Lower lobe of right lung (tissue), 2 donors: ENCODE measurements at places on chromosomes 5 and 9. TPM values are rescaled to one million over a fixed set of nuclear protein-coding genes. Genes with fewer than 3 reads are reported as not detected.

- H3K27me3 ChIP-seq = no peaks in the 10 kb centered on the region
- no peak overlapping the region for H3K27ac ChIP-seq
- H3K4me1 ChIP-seq = no peaks in the 10 kb centered on the region
- no peaks in the 10 kb centered on the region for H3K36me3 ChIP-seq
- H3K4me3 ChIP-seq = no peak overlapping the region
These were observed 239.0 kb downstream of the FSTL4 start for GRCh38 chr5:133373121-133373870.

Gene PFN3
- total RNA-seq = not detected

DNA sequence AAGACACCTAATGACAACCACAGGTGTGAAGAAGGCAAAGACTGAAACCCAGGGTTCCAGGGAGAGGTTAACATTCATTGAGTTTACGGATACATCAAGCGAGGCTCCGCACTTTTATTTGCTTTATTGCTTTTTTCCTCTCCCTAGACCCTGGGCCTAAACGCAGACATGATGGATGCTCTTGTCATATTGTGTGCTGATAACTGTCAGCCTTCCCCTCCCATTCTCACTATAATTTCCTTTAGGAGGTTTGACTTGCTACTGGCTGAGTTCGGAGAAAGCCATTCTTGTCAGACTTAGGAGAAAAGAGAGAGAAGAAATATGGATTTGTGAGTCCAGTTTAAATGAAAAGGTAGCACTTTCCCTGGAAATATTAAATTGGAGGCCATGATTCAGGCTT, 471.6 kb downstream of the DNAH5 start:
- H3K4me1 ChIP-seq = no peaks in the 10 kb centered on the region
- H3K27ac ChIP-seq = no peak overlapping the region
- no peak overlapping the region for H3K4me3 ChIP-seq
- no peak for DNase-seq
- no peaks in the 10 kb centered on the region for H3K27me3 ChIP-seq

Gene PCDHA9
- 0.32 TPM for total RNA-seq

Gene PDCD1LG2
- total RNA-seq = 9.0 TPM

DNA sequence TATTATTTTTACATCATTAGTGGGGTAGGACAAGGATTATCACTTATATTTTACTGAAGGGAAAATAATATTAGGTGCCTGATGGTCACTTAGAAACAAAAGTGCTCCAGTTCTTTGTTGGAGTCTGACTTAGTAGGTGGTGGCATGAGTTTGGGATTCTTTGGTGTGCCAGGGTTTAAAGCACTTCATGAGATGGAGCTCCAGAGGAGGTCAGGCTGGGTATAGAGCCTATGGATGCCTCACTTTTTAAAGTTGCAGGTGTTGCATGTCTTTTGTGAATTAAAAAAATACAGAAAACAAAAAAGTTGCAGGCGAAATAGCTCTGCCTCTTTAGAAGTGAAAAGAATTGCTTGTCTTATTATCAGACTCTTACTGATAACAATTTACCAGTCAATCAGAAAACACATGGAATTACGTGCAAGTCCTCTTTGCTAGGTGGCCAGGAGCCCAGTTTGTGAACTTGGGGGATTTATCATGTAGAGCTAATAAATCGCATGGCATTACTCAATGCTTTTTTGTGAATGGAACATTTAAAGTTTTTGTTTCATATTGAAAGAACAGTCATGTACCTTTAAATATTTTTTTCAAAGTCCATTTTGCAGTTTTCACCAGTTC, 1.6 kb downstream of the ITK start:
- H3K27ac ChIP-seq = no peak overlapping the region
- DNase-seq = no peak
- H3K27me3 ChIP-seq = no peaks in the 10 kb centered on the region
- H3K36me3 ChIP-seq = no peaks in the 10 kb centered on the region

Gene TMEM215
- total RNA-seq = 0.09 TPM

DNA sequence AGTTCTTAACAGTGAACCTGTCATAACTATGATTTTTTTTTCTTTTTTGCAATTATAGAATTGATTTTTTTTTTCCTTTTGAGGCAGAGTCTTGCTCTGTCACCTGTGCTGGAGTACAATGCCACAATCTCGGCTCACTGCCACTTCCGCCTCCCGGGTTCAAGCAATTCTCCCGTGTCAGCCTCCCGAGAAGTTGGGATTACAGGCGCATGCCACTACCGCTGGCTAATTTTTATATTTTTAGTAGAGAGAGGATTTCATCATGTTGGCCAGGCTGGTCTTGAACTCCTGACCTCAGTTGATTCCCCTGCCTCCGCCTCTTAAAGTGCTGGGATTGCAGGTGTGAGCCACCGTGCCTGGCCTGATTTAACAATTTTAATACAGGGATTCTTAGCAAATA, 21.4 kb downstream of the UGCG start:
- DNase-seq = no peak
- peaks cover 5% of the 10 kb centered on the region for H3K36me3 ChIP-seq
- no peaks in the 10 kb centered on the region for H3K27me3 ChIP-seq
- H3K27ac ChIP-seq = no peak overlapping the region
- no peak overlapping the region for H3K4me3 ChIP-seq

GRCh38 chr9:129987047-129987446, 55.9 kb downstream of the FNBP1 start:
- no peak overlapping the region for H3K27ac ChIP-seq
- no peak for DNase-seq
- H3K4me3 ChIP-seq = no peak overlapping the region
- H3K27me3 ChIP-seq = no peaks in the 10 kb centered on the region
- H3K4me1 ChIP-seq = peaks cover 19% of the 10 kb centered on the region

Gene PCDHGA4
- 3.1 TPM for total RNA-seq

Gene NRG2
- total RNA-seq = 1.6 TPM

Gene ALDH1A1
- total RNA-seq = 238 TPM

DNA sequence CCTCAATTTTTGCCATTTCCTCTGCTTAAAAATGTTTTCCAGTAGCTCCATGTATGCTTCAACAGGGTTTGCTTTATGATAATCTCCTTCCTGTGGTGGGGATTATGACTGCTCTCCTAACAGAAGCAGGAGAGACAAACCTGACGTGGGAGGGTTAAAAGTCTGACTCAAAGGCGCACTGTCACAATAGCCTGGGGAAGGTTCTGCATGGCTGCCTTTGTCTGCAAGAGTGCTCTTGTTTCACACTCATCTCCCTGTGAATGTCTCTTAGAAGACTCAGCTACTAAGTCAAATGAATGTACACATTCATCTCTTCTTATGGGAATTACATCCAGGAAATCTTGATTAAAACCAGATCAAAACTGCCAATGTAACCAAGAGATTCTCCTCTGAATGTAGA, 90.9 kb upstream of the MTAP start:
- H3K27ac ChIP-seq = no peak overlapping the region
- H3K4me3 ChIP-seq = no peak overlapping the region
- H3K36me3 ChIP-seq = no peaks in the 10 kb centered on the region

- H3K4me1 ChIP-seq = peaks cover 23% of the 10 kb centered on the region
- H3K27ac ChIP-seq = no peak overlapping the region
- no peaks in the 10 kb centered on the region for H3K27me3 ChIP-seq
These were observed 4.3 kb downstream of the SH3GLB2 start for GRCh38 chr9:129023908-129024233.

Gene SHC3
- total RNA-seq = 13.2 TPM

DNA sequence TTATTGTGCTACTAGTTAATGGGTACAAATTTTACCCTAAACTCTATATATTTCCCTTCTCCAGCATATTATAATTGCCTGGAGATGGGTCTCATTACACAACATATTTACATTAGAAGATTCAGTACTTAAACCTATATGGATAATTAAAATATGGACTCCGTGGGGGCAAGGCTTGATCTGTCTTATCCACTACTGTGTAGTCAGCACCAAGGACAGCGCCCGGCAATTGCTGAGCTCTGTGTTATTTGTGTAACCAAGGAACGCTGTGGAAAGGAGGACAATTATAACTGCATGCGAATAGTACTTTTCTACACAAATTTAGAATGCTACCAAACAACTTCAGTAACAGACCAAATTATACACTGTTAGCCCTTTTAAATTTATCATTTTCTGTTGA, 77.7 kb downstream of the DNAH5 start:
- no peaks in the 10 kb centered on the region for H3K36me3 ChIP-seq
- H3K4me3 ChIP-seq = no peak overlapping the region
- H3K4me1 ChIP-seq = no peaks in the 10 kb centered on the region
- H3K27ac ChIP-seq = no peak overlapping the region

Gene ERCC8
- total RNA-seq = 10.3 TPM

- no peak overlapping the region for H3K27ac ChIP-seq
- no peaks in the 10 kb centered on the region for H3K36me3 ChIP-seq
- no peaks in the 10 kb centered on the region for H3K4me1 ChIP-seq
- H3K4me3 ChIP-seq = no peak overlapping the region
- H3K27me3 ChIP-seq = no peaks in the 10 kb centered on the region
- DNase-seq = no peak
These were observed 307.2 kb downstream of the MTRR start for GRCh38 chr5:8176101-8176693.

DNA sequence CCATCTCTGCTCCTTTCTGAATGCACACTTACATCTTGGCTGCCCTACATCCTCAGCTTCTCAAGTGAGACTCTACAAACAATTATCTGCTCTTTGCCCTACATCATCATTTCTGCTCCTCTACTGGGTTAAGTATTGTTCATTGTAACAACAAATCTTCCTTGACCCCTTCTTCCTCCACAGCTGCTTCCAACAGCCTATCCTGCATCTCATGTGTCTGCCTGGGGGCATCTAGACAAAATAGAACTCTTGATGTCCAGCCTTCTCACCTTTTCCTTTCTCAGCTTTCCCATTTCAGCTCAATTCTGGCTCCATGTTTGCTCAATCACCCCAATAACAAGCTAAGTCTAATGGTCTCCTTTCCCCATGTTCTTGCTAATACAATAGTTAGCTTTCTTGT, 509.8 kb downstream of the DIRAS2 start:
- no peaks in the 10 kb centered on the region for H3K4me1 ChIP-seq
- no peaks in the 10 kb centered on the region for H3K36me3 ChIP-seq

Gene PCDHB8
- 2.6 TPM for total RNA-seq

DNA sequence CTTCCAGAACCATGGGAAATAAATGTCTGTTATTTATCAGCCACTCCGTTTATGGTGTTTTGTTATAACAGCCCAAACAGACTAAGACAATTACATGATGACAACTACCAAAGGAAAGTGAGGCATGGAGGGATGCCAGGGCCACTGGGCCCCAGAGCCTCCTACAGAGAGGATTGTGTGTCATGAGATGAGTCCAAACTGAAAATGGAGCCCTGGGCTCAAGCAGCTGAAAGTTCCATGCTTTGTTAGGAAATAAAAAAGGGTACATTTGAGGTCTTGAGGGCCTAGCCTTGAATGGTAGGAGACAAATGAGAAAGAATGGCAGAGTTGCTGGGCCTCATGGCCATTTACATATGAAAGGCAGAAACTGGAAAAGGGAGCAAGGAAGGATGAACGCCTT, 586.5 kb downstream of the CETN3 start:
- H3K27me3 ChIP-seq = no peaks in the 10 kb centered on the region
- no peak overlapping the region for H3K4me3 ChIP-seq
- H3K27ac ChIP-seq = no peak overlapping the region
- DNase-seq = no peak
- no peaks in the 10 kb centered on the region for H3K4me1 ChIP-seq

DNA sequence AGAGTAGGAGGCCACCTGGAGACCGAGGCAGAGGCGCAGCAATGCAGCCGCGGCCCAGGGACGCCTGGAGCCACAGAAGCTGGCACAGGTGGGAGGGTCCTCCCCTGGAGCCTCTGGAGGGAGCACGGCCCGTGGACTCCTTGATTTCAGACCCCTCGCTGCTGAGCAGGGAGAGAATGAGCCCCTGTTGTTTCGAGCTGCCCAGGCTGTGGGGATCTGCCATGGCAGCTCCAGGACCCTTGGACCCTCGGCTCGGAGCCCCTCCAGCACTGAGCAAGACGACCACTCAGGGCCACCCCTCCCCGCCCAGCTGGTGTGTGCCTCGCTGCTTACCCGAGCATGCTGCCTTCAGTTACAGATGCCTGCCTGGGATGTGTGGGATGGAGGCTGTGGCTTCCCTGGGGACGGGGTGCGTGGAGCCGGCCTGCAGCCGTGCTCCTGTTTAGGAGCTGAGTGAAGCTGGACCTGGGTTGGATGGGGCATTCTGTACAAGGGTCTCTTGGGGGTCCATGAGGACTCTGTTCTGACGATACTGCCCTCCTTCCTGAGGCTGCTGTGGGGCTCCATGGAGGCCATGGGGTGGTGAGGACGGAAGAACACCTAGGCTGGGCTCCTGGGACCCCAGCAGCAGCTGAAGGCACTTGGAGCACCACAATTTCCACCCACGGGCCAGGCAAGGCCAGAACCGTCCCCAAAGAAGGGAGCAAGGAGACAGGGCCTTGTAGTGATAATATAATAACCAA, 115.1 kb upstream of the LPCAT1 start:
- no peaks in the 10 kb centered on the region for H3K36me3 ChIP-seq
- H3K27me3 ChIP-seq = peaks cover 18% of the 10 kb centered on the region
- H3K4me3 ChIP-seq = no peak overlapping the region

Gene ANXA2R
- 4.4 TPM for total RNA-seq

GRCh38 chr5:67166460-67167285, 29.9 kb downstream of the CD180 start:
- no peaks in the 10 kb centered on the region for H3K27me3 ChIP-seq
- peaks cover 7% of the 10 kb centered on the region for H3K4me1 ChIP-seq

Gene WNT8A
- total RNA-seq = not detected

DNA sequence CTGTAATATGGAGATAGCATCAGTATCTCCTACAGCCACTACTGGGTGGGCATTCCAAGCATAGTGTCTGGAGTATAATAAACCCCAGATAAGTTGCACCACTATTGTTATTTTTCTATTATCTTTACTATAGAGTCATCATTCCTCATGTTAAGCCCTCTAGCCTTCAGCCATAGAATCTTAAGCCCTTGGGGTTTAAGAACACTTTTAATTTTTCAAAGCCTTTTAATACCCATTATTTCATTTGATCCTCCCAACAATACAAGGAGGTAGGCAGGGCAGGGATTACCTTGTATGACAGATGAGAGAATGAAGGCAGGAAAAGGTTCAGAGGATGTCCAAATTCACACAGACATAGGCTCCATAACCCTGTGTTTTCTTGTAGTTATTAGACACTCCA, 112.5 kb downstream of the EBF1 start:
- H3K4me3 ChIP-seq = no peak overlapping the region
- DNase-seq = no peak
- H3K27me3 ChIP-seq = no peaks in the 10 kb centered on the region
- no peaks in the 10 kb centered on the region for H3K4me1 ChIP-seq
- no peak overlapping the region for H3K27ac ChIP-seq
